Fibroblast of lung (primary cell): ENCODE measurements at places on chromosomes 3 and 15.

- DNase-seq = no peak
Measured at GRCh38 chr3:52620580-52620979, 65.1 kb downstream of the PBRM1 start.

- DNase-seq = no peak
Measured at GRCh38 chr3:155404486-155404885, 111.0 kb upstream of the STRIT1 start.

DNA sequence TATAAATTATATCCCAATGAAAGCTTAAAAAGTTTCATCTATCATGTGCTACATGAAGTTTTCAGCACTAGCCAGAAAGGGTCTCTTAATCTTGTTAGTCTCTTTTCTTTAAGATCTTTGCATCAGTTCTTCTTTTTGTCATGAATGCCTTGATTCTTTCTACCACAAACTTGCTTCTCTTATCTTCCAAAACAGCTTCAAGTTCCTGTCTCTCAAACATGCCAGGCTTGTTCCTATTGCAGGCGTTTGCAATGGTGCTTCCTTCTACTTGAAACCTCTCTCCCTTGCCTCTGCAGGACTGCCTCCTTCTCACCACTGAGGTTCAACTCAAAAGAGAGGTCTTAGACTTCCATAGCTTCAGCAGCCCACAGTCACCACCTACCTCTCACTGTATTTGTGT is 104.3 kb upstream of the FRMD4B start:
- DNase-seq = no peak

DNA sequence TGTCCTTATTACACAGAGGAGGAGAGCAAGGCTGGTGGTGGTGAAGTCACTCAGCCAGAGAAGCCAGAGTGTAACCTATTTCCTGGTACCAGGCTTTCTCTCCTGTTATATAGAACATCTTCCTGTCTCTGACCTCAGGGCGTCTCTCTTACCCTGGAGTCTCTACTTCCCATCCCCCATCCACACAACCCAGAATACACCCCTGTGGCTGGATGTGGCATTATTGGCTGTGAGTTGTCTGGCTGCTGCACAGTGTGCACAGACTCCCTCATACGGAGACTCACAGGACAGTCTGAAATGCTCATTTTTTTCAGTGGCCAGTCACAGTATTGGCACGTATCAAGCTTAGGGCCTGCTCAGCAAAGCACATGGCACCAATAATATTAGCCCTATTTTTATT is 8.6 kb downstream of the PODXL2 start:
- no peak for DNase-seq

DNA sequence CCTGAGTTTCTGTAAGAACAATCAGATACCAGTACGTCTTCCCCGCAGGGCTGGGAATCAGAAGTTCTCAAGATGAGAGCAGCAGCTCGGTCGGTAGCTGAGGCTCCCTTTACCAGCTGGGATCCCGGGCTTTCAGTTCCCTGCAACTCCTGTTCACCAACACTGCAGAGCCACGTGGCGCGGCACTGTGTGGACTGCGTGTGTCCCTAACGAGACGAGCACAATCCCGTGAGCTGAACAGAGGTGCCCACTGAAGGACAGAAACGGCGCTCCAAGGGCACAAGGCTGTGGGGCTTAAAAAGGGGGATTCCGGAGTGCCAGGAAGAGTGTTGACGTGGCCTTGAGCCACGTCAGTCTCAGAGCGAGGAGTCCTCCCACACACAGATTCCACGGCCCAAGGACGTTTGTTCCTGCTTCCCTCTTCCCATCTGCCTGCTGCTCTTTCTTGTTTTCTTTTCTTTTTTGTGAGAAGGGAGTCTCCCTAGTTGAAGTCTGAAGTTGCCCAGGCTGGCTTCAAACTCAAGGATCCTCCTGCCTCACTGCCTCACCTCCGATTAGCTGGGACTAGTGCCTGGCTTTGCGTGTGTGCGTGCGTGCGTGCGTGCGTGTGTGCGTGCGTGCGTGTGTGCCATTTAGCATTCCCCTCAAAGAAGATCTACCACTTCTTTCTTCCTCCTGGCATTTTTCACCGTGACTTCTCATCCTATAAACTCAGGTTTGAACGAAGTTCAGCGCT is 37.1 kb upstream of the RPL35A start:
- DNase-seq = no peak

GRCh38 chr3:152330559-152330958 is 61.8 kb downstream of the MBNL1 start:
- no peak for DNase-seq

GRCh38 chr15:71734709-71735384 is 75.5 kb upstream of the NR2E3 start:
- DNase-seq = no peak

DNA sequence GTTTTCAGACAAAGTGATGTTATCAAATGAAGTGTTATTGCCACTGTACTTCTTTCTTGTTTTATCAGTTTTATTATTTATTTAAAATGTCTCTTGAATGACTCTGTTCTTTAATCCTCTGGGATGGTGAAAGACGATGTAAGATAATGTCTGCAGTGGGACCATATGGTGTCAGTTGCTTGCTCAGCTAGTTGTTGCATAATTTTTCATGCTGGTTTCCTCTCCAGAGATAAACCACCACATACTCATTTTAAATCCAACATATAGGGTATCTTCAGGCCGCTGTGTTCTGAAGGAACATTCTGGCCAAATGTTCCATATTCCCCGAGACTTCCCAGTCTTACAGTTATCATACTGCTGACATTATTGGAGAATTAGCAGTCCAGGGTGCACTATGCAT is 75.9 kb downstream of the GABRG3 start:
- no peak for DNase-seq

DNA sequence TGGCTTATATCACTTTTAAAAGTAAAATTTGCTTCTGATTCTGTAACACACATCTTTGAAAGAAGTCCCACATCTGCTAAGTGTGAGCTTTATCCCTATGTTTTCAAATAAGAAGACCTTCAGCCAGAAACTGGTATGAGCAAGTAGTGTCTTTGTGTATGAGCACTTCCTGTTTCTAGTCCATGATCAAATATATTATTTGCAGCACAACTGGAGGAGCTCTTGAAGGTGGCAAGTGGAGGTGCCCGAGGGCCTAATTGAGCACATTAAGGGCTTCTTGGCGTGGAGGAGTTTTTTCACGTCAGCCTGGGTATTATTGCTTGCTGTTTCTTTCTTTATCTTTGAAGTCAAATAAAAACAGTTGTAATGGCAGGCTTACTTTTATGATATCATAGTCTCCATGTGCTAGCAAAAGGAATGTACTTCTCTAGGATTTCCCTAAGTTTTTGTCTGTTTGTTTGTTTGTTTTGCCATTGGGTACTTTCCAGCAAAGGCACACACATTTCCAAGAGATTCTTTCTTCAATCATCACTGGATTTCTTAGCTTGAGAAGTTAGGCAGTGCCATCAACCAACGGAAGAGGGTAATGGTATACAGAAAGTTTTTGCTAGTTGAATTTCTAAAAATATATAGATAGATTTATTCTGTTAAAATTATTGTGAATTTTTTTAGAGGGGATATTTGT is 68.1 kb downstream of the MEIS2 start:
- no peak for DNase-seq

GRCh38 chr3:24680214-24680967 is 185.7 kb upstream of the THRB start:
- peak; percentile 37 for DNase-seq

DNA sequence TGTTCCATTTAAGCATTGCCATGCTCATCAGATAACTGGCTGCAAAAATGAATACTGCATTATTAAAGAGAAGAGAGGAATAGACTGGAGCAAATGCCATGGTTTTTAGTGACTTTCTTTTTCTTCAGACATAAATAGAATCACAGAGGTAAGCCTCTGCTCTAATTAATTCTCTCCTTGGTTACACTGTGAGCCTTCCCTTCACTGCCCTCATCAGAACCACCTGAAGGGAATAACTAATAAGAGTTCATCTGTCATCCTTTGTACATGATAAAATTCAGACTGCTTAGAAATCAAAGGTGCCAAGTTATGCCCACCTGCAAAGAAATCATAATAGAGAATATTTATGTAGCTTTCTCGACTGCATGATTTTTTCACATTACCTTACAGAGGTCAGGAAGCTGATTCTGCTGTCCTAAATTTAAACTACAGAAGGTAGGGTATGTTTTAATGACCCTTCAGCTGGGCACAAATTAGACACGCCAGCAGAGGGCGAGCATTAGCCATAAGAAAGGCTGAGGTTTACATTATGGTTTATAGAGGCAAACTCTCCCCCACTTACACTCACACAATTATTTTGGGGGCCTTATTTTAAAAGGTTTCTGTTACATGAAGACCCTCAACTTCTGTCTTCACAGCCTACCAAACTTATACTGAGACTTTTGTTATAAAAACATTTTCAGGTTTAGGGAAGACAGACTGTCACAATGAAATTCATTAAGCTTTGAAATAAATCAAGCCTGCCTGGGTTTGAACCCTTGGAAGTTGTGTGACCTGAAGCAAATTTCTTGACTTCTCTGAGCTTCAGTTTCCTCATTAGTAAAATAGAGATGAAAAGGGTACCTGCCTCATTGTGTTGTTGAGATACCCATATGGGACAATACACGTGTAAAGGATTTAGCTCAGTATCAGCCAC is 15.3 kb upstream of the UNC13C start:
- no peak for DNase-seq

DNA sequence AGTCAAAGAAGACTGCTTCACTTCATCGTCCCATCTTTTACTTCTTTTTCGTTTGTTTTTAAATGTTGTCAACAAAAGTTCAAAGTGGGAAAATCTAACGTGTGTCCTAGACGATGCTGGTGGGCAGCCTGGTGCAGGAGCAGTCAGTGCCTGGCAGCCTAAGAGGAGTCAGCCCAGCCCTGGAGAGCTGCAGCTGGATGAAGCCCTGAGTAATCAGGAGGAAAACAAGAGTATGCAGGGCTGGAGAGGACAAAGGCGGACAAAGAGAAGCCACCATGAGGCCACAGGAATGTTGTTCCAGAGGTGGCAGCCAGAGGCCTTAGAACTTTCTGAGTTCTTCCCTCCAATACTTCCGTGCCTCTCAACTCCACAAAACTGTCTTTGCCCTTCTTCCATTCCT is 5.7 kb downstream of the ADAMTS17 start:
- no peak for DNase-seq

- DNase-seq = no peak
Measured at GRCh38 chr3:137035631-137036030, 77.8 kb downstream of the IL20RB start.

GRCh38 chr15:71054286-71054952 is 60.9 kb upstream of the THSD4 start:
- peak; percentile 59 for DNase-seq

- DNase-seq = no peak
Measured at GRCh38 chr15:83299462-83299861, 15.0 kb upstream of the BNC1 start.

- DNase-seq = no peak
Measured at GRCh38 chr15:94259863-94260262, 28.5 kb downstream of the MCTP2 start.

DNA sequence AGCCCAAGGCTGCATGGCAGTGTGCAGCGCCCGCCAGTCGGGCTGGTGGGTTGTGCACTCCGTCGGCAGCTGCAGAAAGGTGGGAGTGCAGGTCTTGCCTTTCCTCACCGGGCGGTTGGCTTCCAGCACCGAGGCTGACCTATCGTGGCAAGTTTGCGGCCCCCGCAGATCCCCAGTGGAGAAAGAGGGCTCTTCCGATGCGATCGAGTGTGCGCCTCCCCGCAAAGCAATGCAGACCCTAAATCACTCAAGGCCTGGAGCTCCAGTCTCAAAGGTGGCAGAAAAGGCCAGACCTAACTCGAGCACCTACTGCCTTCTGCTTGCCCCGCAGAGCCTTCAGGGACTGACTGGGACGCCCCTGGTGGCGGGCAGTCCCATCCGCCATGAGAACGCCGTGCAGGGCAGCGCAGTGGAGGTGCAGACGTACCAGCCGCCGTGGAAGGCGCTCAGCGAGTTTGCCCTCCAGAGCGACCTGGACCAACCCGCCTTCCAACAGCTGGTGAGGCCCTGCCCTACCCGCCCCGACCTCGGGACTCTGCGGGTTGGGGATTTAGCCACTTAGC is 4.3 kb downstream of the ISL2 start:
- DNase-seq = no peak

GRCh38 chr3:58999134-58999773 is 50.6 kb downstream of the CFAP20DC start:
- DNase-seq = peak; percentile 10

GRCh38 chr3:146250449-146251382 is at the start of gene PLSCR4:
PLSCR4 (minus strand) TSS chr3:146251105; CDS start chr3:146222071, 29,034 bp downstream.
- DNase-seq = peak; percentile 82

DNA sequence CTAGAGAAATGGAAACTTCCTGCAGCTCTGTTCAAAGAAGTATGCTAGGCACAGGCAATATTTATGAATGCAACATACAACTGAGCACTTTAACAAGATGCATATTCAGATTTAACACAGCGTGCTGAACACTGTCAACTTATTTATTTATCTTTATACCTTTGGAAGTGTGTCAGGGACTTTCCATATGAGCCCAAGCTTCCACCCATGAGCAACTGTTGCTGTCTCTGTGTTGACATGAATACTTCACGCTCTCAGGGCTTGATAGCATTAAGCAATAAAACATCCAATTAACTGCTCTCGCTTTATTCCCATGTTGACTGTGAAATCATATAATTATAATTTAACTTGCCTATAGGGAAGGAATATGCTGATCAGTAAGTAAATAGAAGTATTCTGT is 116.6 kb upstream of the ROBO1 start:
- no peak for DNase-seq

GRCh38 chr3:36114353-36114752 is 266.0 kb upstream of the STAC start:
- no peak for DNase-seq

DNA sequence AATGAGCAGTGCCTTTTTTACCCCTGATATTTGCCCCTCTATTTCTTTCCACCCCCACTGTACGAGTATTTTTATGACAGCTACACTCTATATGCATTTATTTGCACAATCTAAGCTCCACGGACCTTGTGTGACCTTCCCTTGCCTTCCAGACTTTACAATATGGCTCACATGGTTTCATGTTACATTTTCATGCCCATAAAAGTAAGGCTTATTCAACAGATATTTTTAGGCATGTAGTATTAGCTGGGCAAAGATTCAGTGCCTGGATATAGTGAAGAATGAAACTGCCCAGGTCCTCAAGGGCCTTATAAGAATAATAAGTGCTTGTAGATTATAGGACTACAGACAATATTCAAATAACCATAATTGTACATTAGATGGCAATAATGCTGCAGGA is 481.9 kb upstream of the CNTN4 start:
- DNase-seq = no peak

DNA sequence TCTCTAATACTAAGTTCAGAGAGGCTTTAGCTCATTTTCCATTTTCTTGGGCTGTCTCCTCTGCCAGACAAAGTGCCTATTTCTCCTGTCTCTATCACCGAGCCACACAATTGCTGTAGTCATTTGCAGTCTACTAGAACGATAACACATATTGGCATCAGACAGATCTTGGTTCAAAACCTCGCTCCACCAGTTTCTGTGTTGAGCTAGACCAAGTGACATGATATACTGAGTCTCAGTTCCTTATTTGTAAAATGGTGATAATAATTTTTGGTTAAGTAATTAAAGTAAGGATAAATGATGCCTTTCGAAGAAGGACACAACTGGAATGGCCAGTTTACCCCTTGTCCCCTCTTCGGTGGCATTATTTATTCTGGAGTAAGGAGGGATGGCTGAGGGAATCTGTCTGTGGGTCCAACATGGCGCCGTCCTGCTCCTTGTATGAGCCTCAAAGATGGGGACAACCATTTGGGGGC is 398 bp upstream of the RAB7A start:
- no peak for DNase-seq
